ENCODE measurements at places on chromosomes 16 and 17.
A peak's percentile ranks its signal among the peaks of the same experiment; 100 is the strongest.

GRCh38 chr16:15452246-15452855, 18.0 kb downstream of the BMERB1 start:
- no peak for DNase-seq

DNA sequence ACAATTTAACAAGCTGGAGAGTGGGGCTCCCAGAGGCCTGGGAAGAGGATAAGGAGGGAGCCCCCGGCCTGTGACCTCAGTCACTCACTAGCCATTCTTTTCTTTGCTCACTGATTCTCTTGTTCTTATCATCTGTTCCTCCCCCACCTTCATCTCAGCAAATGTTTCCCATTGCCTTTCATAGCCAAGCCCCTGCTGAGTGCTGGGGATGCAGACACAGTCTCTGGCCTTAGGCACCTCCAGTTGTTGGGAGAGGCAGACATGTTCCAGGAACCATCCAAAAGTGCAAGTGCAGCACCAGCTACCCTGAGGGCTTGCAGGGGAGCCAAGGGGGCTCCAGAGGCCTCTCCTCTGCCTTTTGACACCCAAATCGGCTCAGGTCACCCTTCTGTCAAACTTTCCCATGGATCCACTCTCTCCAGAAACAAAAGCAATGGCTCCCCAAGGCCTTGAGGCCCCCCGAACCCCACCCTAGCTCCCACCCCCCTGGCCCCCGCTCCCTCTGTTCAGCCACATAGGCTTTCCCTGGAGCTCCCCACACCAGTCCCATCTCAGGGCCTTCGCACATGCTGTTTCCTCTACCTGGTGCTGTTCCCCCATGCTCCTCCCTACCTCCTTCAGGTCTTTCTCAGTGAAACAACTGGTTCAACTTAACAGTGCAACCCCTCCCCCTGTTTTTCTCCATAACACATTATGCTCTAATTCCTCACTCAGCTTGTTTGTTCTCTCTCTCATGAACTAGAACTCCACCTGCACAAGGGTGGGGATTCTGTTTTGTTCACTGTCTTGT, 14.9 kb upstream of the KCNJ12 start:
- no peak for DNase-seq

GRCh38 chr16:2404099-2404498, 25.1 kb upstream of the CCNF start:
- no peak for DNase-seq

GRCh38 chr16:65967376-65967775, 399.1 kb upstream of the CDH5 start:
- no peak for DNase-seq

DNA sequence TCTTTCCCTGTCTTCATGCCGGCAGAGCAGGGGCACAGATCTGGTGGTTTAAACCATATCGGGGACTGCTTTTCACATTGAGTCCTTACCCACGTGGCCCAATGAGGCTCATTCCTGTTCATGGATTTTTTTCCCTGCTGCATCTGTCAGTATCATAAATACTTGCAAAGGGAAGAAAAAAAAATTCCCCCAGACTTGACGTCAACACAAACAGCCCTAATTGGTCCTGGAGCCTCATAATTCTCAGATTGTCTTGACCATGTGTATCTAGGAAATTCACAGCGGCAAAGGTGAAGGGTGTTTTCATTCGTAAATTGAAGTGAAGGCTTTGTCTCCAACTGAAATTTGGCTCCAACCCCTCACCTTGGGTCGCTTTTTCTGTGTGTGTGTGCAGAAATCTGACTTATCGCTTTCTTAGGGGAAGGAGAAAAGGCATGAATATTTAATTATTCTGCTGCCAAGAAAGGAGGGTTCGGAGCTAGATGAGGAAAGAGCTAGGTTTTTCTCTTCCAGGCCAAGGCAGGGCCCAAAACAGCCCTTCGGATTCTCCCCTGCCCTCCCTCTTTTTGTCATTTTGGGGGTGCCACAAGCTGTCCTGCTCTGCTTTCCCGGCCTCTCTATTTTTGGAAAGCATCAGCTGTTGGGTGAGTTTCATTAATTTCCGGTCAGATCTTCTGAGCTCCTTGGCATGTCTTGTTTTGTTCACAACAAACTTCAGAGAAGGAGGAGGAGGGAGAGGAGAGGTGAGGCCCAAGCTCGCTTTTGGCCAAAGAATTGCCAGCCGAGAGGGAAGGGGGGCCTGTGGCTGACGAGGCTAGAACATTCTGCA, 17.8 kb upstream of the CIBAR2 start:
- no peak for DNase-seq

DNA sequence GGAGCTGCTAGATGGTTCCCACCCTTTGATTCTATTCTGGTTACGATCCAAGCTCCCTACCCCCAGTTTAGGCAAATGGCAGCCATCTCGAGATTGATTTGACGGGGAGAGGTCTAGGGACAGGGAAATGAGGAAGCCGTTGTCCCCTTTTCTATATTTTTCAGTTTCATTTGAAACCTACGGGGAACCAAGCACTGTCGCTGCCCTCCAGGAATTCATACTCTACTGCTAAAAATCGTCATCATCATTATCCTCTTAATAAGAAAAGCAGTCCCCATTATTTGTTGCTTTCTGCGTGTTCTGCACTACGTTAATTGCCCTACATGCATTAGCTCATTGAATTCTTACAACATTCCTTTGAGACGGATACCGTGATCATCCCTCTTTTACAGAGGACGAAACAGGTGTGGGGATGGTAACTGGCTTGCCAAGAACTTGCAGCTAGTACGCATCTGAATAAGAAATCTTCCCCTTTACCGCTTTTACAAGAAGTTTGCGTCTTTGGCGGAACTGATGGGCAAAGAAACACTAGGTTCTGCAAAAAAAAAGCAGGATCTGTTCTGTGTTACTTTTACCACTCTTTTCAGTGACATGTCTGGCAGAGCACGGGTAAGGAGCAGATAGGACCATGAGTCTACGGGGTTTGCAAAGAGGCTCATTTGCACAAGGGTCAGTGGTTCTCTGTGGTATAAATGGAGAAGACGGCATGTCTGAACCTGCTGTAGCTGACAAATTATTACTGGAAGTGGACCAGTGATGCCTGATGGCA, 1.1 kb downstream of the CCP110 start:
- peak; percentile 24 for DNase-seq

GRCh38 chr16:104355-104754, 26.3 kb downstream of the MPG start:
- no peak for DNase-seq
